ENCODE measurements at places on chromosomes 12 and 14.

DNA sequence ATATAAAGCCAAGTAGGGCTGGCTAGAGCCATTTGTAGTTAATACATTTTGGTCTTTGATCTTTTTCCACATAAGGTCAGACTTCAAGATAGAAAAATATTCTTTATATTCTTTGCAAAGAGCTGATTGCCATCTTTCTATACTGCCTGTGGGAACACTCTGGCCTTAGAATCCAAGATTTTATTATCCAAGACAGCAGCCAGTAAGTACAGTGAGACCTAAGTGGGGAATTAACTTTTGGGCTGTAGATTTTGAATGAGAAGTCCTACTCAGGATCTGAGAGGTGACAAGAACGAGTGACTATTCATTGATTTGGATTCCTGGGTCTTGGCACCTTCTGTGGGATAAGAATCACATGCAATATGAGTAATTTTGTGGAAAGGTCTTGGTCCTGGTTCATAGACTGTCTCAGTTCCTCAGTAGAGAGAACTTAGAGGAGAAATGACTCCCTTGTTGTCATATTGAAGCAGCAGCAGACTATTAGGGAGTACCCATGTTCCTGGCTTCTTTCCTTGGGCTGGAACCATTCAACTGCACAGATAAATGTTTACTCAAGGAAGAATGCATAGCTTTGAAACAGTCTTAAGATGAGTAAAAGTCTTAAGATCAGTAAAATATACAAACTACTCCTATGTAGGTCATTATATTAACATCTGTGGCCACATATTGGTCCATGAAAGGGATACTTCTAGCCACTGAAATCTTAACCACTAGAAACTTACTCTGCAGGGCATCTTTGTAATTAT, 353.8 kb downstream of the RAD51B start:
- DNase-seq = no peak

GRCh38 chr14:44982594-44982993, 20.6 kb downstream of the TOGARAM1 start:
- DNase-seq = no peak

DNA sequence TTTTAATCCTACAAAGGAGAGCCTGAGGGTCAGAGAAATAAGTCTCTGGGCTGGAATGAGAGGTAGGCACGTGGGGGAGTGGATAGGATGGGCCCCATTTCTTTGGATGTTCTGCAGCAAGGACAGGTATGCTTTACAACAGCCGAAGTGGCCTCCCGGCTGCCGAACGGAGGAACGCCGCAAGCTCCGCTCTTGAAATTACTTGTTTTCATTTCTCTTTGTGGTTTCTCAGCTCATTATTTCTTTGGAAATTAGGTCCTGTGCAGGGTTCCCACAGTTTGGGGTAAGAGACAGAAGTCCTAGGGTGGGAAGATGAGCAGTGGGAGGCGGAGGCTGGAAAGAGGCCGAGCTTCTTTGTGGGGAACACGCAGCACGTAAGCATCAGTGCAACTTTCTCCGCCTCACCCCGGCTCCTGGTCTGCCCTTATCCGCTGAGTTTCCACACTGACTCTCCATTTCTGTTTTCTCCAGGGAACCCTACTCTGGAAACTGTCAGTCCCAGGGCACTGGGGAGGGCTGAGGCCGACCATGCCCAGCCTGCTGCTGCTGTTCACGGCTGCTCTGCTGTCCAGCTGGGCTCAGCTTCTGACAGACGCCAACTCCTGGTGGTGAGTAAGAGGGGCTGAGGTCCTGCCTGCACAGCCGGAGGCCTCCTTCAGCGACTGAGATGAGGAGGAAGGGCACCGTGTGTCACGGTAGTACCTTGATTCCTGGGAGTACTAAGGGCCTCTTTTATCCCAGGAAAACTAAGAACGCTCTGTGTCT, 2.0 kb downstream of the WNT5B start:
- DNase-seq = no peak

- peak; percentile 40 for DNase-seq
Measured at GRCh38 chr12:53751336-53752191, at the start of gene CISTR. CISTR (minus strand) TSS chr12:53751979.

- DNase-seq = no peak
Measured at GRCh38 chr12:3631759-3632158, 121.2 kb downstream of the CRACR2A start.

GRCh38 chr14:54377501-54377900, 19.3 kb upstream of the CDKN3 start:
- DNase-seq = no peak

DNA sequence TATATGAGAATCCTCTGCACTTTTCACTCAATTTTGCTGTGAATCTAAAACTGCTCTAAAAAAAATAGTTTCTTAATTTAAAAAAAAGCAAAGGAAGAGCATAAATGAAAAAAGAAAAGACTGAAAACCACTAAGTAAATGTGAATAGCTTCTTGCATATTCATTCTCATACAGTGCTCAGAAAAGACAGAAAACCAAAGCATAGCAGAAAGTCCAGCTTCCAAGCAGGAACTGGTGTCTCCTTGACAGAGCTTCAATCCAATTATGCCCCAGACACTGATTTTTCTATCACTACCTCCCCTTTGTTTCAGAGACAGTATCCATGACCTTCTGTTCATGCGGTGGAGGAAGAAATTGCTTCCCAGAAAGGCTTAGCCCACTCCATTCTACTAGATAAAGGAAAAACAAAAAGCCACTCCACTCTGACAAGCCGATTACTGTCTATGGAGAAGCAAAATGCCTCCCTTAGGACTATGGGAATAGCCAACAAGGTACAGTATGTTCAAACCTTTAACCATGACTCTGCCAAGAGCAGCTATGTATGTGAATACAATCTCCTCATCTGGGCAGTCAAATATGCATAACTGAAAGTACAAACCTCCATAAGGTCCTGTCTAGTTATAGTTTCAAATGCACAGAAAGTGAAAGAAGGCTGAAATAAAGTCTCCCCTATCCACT, 40.6 kb downstream of the ATF7 start:
- DNase-seq = no peak

GRCh38 chr14:68210729-68211299, 391.2 kb downstream of the RAD51B start:
- DNase-seq = peak; percentile 56

DNA sequence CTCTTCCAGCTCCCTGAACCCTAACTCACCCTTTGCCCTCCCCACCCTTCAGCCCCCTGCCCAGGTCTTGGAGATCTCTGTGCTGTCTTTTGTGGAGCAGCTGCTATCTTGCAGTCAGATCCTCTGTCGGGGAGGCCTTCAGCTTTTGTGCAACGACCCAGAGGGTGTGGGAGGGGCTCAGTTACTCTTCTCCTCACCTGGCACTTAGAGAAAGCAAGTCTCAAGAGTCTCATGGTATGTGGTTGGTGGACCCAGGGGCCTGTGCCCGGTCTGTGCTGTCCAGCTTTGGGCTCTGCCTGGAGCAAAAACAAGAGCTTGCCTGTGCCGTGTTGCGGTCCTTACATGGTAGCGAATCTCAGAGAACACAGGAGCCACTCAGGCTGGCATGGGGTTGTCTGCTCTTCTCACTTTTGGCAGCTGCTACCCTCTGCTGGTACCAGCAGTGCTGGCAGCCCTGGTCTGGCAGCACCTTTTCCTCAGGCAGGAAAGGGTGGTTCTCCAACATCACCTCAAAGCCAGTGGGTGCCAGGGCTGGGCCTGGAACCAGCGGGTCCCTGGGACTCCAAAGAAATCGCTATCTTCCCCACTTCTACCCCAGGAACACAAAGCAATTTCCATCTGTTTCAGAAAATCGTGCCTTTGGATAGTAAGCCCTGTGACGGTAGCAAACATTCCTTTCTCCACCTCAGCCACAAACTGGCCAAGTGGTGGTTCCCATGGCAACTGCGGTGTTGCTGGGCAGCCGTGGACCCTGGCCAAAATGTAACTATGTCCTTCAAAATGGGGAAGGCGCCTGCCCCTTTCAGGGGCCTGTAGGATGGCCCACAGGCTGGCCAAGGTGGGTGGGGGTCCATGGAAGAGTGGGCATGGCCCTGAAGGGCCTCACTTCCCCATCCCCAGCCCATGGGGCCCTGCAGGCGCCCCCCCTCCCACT, 90.0 kb downstream of the RIN3 start:
- peak; percentile 58 for DNase-seq

DNA sequence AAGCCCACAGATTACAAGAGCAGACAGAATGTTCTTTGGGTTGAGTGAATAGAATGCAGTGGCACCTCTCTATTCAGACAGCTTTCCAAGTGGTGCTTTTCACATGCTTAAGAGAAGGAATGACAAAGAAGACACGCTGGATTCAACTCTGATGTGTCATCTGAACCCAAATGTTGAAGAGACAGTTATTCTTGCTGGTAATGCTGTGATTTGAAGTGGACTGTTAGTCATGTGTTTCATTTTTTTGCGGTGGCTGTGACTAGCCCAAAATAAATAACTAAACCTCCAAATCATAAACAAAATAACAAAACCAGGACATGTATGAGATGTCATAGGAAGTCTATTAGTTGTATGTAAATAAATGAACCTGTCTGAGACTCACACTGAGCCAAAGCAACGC, 391.8 kb upstream of the PRICKLE1 start:
- DNase-seq = no peak

- peak; percentile 69 for DNase-seq
Measured at GRCh38 chr12:54005853-54006558, 2.8 kb upstream of the HOXC8 start.

- no peak for DNase-seq
Measured at GRCh38 chr12:63982604-63983295, 138.2 kb downstream of the SRGAP1 start.

- no peak for DNase-seq
Measured at GRCh38 chr12:56374726-56375597, 12.3 kb upstream of the APOF start.

GRCh38 chr14:69260861-69261564, 1.1 kb downstream of the GALNT16 start:
- peak; percentile 7 for DNase-seq

- DNase-seq = no peak
Measured at GRCh38 chr12:79267580-79267979, 403.0 kb downstream of the SYT1 start.

GRCh38 chr12:65647074-65647473, 177.2 kb upstream of the HMGA2 start:
- DNase-seq = no peak

GRCh38 chr12:13147688-13148484, 44.4 kb upstream of the GSG1 start:
- no peak for DNase-seq

- DNase-seq = no peak
Measured at GRCh38 chr12:111393700-111394300, 11.9 kb upstream of the SH2B3 start.

DNA sequence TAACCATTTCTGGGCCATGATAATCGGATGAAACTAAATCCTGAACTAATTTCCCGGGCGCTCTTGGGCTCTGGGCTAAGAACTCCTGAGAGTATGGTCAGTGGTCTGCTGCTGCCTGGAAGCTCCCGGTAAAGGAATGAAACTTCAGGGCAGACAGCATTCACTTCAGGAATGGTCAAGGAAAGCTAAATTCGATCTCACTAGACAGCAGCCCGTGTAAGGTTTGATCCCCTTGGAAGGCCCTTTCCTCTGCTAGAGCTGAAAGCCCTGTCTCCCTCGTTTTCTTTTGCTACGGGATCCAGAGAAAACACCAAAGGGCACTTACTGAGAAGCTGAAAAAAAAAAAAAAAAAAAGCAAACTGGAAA, 680 bp downstream of the ASB8 start:
- DNase-seq = no peak

- DNase-seq = peak; percentile 40
Measured at GRCh38 chr12:32134101-32134888, 27.6 kb downstream of the BICD1 start.

DNA sequence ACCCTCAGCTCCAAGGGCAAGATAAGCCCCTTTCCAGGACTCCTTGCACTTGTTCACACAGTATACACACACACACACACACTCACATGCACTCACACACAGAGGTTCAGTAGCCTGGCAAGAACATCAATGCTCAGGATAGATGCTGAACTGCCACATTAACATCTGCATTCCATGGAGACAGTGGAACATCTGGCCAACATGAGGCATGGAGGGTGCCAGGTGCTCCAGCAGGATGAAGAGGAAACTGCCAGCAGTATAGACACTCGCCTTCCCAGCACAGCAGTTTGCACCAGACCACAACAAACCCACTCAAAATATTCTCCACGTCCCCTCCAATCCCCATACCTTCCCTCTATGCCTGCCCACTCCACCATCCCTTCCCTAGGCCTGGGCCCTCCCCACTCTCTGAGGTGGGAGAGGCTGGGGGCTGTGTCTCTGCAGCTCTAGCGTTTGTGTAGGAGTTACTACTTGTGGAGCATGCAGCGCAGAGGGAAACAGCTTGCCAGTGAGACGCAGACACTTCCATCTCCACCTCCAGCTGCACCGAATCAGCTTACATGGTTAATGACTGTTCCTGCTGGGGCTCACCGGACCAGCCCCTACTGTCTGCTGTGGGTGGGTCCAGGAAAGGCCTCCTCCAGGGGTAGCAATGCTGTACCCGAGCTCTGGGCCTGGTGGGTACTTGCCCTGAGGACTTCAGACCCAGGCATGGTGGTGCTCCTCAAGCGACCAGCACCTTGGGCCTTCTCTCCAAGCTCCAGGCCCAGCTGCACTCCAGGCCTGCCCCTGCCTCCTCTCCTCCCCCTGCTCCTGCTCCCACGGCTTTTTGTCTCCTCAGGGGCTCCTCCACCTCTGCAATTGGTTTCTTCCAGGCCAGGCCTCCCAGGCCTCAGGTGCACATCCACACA, 18.6 kb upstream of the PLEKHG3 start:
- DNase-seq = no peak

DNA sequence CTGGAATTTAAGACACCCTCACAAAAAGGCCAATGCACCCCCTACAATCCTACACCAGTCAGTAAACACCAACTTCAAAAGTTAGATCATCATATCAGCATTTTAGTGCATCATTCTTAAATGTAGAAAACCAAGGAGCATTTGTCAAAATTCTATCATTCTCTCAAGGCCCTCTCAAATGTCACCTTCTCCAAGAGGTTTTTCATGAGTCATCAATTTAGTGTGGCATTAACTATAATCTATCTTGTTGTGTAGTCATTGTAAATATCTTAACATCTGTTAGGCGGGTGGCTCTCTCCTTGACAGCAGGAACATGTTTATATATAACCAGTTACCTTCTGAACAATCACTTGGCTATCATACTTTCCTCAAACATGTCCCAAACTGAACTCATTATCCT, 62.1 kb upstream of the G2E3 start:
- DNase-seq = no peak

DNA sequence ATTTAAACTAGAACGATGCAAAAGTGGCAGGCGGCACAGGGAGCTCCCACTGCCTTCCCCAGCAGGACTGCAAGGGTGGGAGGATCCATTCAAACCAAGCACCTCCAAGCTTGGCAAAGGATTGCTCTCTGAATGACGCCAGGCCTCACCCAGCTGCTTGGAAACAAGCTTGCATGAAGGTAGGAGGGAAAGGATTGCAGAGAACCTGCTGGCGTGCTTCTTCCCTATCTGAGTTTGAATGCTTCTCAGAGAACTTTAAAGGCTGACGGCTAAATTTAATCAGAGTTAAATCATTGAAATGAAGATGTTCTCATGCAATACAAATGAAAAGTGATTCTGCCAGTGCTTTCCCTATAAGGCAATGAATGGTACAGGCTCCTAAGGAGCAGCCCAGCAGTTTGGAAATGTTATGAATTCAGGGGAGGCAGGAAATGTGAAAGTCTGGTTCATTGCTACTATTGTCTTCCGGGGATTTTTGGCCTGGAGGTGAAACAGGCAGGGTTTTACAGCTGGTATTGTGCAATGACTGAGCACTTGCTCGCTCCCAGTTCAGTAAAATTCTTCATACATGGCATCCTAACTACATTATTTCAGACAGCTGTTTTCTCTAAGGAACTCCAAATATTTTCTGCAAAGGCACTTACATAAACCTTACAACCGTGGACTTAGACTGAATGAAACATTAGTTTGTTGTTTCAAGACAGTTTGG, 31.9 kb upstream of the DUSP6 start:
- DNase-seq = no peak

GRCh38 chr12:102437511-102437910, 42.9 kb downstream of the IGF1 start:
- DNase-seq = no peak

All from stimulated activated CD4-positive, alpha-beta T cell treated with anti-CD3 and anti-CD28 coated beads, Interleukin-4, amount 100 ng/mL, for 4 hours (primary cell).